ENCODE measurements at places on chromosomes 7 and 10. TPM values are rescaled to one million over a fixed set of nuclear protein-coding genes. Genes with fewer than 3 reads are reported as not detected.

GRCh38 chr7:85736085-85736484 is 549.2 kb upstream of the SEMA3D start:
- no peaks in the 10 kb centered on the region for H3K4me1 ChIP-seq
- no peaks in the 10 kb centered on the region for H3K27me3 ChIP-seq
- no peak for DNase-seq
- no peak overlapping the region for H3K4me3 ChIP-seq

Gene SUN3
- total RNA-seq = not detected

Gene LLCFC1
- not detected for total RNA-seq

Gene AKR1D1
- not detected for total RNA-seq

GRCh38 chr10:62978482-62978881 is 154.6 kb upstream of the NRBF2 start:
- H3K36me3 ChIP-seq = no peaks in the 10 kb centered on the region
- no peaks in the 10 kb centered on the region for H3K4me1 ChIP-seq
- no peak overlapping the region for H3K27ac ChIP-seq
- no peak for DNase-seq

GRCh38 chr7:44116789-44117666 is 6.3 kb downstream of the POLD2 start:
- H3K4me1 ChIP-seq = no peaks in the 10 kb centered on the region
- H3K27me3 ChIP-seq = no peaks in the 10 kb centered on the region
- no peak overlapping the region for H3K27ac ChIP-seq
- no peak for DNase-seq
- H3K4me3 ChIP-seq = no peak overlapping the region

Data from H1 (cell line).